ENCODE measurements at places on chromosomes 12 and 14.
A peak's percentile ranks its signal among the peaks of the same experiment; 100 is the strongest.

DNA sequence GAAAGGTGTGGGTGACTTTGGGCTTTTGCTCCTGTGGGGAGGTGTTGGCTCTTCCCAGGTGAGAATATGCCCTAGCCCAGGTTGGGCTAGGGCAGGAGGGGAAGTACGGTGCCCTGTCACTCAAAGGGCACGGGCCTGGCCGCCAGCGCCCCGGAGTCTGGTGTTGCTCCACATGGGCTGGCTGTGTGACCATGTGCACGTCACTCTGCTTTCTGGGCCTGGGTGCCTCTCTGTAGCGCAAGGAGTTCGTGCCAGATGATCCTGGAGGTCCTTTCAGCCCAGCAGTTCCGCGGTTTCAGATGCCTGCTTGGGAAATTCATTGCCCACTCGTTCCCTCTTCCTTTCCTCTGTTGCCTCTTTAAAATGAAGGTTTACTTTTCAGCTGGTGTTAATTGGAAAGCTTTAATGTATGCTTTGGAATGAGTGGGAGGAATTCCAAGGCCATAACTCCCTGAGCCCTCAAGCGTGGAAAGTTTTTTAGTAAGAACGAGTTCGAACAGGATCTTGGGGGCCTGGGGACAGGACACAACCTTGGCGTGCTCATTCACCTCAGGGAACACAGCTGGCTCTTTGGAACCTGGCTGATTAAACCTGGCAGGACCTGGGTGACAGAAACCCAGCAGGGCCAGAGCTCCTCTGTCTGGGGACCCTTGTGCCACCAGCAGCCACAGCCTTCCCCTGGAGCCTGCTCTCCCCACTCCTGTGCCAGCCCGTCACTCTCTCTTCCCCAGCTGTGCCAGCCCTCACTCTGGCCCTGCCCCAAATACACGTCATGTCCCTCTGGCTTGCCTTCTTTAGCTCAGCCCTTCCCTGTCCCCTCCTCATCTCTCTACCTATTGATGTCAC is 42.8 kb downstream of the TSPAN9 start:
- peak; percentile 41 for DNase-seq

- DNase-seq, result no peak
These were observed 96.0 kb downstream of the WIF1 start for GRCh38 chr12:65025136-65025535.

DNA sequence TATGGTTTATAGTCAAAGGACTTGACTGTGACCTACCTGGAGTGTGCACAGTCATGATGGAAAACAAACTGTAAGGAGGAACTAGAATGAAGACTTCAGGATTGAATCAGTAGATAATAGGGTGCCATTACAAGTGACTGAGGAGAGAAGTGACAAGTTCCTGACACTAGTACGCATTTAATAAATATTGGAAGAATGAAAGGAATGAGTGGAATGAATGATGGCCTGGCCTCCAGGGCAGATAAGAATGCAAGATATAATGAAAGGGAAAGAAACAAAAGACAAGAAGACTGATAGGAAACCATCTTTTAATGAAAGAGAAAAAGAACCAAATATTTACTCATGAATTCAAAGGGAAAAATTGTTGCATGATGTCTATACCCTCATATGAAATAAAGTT is 44.7 kb upstream of the NEDD1 start:
- no peak for DNase-seq

DNA sequence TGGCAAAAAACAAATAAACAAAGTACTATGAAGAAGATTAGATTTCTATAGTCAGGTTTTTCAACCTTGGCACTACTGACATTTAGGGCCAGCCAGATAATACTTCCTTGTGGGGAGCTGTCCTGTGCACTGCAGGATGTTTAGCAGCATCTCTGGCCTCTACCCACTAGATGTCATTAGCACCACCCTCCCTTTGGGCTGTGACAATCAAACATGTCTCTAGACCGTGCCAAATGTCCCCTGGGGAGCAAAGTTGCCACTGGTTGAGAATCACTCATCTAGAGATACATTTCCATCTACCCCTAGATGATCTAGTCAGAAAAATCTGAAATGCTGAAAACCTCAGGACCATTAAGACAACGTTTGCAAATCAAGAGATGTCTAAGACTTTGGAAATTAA is 29.9 kb downstream of the SRRM4 start:
- no peak for DNase-seq

DNA sequence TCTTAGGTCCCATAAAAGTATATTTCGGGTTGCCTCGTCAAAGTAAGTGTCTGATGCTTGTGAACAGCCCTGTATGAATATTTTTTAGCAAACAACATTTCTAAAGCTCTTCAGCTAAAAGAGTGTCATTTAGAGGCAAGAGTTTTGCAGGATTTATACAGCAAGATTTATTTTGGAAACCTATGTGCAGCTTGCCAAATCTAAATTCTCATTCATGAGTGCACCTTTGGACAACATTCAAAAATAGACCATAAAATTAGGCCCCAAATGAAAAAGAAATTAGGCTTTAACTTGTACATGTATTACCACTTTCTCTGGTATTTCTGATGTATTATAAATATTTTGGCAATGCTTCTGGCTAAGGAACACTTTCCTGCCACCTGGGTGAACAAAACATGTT is 224.4 kb upstream of the PDZRN4 start:
- no peak for DNase-seq

GRCh38 chr12:106190581-106190980 is 51.8 kb upstream of the NUAK1 start:
- DNase-seq, result no peak

GRCh38 chr12:124622331-124622730 is 54.9 kb upstream of the NCOR2 start:
- no peak for DNase-seq

DNA sequence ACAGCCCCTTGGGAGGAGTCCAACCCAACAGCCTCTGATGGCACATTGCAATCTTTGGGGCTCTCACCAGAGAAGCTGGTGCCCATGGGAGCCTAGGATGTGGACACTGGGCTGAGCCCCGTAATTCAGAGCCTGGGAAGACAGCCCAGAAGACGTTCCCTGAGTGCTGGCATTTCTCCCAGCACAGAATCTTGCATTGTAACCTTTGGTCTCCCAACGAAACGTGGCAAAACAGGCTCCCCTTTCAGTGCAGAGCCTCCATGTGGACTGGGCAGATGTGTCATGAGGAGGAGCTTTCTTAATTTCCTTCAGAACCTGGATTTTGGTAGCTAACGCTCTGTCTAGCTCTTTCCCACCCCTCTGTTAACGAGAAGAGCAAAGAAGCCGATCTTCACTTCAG is 26.3 kb downstream of the BATF start:
- no peak for DNase-seq

DNA sequence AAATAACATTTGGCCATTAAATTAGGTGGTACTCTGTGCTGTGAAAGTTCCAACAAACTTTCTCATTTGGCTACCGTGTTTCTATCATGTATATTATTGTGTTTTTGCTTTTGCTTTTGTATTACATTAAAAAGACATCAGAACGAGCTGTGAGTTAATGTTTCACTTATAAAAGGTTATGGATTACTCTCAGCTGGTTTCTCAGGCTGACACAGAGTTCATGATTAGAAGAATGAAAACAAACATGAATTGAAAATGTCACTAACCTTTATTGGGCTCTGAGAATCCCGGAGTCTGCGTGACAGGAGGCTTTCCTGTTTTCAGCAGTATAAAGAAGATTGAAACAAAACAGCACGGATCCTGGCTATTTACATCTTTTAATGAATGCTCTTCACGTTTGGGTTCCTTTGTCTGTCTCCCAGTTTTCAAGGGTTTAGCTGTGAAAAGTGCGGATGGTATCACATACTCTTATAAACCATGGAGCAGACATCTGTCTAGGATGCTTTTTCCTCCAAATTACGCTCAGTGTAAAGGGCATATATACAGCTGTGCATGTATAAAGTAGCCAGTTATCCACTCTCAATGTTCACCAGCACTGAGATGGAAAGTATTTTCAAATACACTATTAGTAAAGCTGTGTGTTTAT is 153.6 kb downstream of the PTCSC3 start:
- DNase-seq, result no peak

DNA sequence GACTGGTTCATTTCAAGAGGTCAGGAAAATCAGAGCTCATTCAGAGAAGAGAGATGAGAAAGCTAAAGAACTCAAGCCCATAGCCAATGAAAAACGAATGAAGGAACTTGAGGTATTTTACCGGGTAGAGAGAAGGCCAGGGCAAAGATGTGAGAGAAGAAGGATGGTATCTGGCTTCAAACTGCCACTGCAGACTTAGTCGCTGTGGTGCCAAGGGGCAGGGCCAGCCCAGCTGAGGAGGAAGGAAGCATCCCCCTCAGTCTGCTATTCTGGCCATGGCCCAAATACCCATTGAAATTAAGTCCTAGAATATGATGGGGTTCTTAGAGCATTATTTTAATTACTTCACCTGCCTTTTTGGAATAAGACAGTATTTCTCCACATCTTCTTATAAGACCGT is 69.2 kb downstream of the ANO2 start:
- no peak for DNase-seq

DNA sequence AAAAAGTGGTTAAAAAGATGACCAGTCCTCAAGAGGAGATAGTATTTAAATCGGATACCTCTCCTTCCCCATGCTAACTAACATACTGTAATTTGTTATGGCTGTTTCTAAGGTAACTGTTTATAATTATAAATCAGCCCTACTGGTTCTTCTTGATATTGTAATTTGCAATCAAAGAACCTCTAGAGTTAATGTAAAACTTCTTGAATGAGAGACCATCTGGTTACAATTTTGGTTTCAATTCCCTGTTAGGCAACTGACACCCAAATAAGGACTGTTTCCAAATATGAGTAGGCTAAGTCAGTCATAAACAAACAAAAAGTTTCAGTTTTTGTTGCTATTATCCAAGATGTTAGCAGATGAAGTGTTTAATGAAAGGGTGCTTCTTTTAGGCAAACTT is 120.2 kb upstream of the DNM1L start:
- DNase-seq, result no peak

DNA sequence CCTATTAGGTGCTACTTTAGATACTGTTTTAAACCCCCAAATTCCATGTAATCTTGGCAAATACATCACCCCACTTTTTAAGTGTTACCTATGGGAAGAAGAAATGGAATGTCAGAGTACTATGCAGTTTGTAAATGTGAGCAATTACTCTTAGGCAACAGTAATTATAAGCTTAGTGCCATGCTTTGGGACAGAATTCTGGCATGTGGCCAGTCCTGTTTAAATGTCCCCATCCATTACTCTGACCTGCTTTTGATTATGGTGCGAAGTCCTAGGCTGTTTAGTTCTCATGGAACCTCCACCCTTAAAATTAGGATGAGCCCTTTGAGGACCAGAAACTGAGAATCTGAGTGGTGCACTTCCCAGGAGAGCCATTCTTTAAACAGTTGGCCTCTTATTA is 321.4 kb upstream of the RGS6 start:
- no peak for DNase-seq

- DNase-seq, result no peak
These were observed 15.0 kb upstream of the ARMH4 start for GRCh38 chr14:58167057-58167456.

DNA sequence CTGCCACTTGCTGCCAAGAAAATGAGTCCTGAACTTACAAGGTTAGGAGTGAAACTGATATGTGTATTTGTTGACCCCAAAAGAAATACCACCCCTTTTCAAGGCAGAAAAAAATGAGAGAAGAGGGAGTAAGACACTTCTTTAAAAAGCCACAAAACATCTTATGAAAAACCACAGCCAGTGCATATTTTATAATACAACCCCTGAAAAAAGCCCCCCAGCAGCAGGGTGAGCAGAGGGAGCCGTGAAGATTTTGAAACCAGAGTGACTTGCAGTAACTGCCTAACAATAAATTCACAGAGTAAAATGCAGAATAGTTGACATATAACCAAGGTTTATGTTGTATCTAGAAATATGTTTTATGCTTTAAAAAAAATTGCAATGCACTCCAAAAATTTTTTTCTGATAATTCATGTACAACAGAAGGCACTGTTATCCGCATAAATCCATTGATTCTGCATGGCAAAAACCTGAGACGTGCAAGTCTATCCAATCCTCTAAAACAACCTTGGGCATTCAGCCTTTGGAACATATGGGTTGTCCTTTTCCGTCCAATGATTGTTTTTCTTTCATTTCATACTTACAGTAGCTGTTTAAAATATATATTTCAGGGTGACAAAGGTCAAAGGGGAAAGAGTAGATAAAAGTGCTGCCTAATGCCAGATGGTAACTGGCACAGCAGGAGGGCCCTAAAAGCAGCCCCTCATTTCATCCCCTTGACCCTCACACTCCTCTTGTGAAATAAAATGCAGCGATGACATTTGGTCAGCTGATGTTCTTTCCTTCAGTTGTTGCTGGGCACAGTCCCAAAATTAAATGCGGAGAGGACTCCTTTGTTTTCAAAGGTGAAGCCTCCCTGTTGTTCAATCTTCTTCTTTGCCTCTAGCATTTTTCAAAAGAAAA is 65.3 kb downstream of the IPO8 start:
- no peak for DNase-seq

DNA sequence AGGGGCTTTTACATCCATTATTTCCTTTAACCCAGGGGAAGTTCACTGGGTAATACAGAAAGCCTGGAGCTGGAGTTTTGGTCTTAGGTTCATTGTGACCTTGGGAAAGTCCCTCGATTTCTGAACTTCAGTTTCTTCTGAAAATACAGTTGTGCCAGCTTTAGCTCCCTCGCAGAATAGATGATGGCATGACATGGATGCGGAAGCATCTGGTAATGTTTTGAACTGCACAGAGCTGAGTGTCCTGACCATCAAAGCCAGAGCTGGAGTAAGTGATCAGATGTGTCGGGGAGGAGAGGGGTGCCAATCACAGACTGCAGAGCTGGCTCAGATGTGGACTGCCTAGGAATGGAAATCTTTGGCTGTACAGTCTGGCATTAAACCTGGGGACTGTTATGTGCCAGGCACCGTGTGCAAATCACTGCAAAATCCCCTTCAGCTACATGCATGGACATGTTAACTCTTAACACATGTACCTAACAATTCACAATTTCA is 180.9 kb downstream of the ETV6 start:
- no peak for DNase-seq

DNA sequence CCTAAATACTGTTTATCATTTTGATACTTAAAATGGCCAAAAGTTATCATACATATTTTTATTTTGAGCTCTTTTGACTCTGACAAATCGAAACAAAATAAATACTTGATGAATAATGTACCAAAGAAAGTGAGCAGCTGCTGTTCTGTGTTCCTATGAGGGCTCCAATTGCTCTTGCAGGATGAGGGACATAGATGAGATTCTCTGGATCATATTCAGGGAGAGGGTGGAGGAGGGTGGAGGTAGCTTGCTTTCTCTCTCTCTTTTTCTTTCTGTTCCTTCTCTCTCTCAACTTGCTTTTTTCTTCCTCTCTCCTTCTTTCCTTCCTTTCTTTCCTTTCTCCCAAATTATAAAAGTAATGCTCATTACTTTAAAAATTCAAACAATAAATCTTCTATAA is 8.9 kb upstream of the MYH7 start:
- no peak for DNase-seq

All from AG04449 (cell line).